ENCODE measurements at places on chromosomes 1 and 21.

- DNase-seq: no peak
Measured at GRCh38 chr1:169508432-169509338, 22.9 kb upstream of the SLC19A2 start.

DNA sequence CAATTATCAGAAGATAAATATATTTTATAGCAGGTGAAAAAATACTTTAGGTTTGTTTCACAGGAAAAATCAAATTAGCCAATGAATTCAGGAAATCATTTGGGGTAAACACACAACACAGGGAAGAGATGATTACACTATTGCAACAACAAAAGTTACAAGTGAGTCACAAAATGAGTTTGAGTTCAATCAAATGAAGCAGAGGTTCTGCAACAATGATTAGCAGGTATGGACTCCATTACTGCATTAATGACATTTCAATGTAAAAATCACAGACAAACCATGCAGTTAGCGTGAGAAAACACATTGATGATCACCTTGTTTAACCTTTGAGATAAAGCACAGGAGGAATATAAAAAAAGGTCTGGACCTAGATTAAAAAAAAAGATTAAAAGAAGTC, 9.7 kb downstream of the ADGRL4 start:
- no peak for DNase-seq

- no peak for DNase-seq
Measured at GRCh38 chr1:173693238-173693637, 21.5 kb upstream of the KLHL20 start.

GRCh38 chr21:33206771-33207281, 22.9 kb upstream of the IFNAR2 start:
- DNase-seq: no peak

GRCh38 chr1:101144671-101145448, 92.0 kb upstream of the S1PR1 start:
- DNase-seq: no peak

DNA sequence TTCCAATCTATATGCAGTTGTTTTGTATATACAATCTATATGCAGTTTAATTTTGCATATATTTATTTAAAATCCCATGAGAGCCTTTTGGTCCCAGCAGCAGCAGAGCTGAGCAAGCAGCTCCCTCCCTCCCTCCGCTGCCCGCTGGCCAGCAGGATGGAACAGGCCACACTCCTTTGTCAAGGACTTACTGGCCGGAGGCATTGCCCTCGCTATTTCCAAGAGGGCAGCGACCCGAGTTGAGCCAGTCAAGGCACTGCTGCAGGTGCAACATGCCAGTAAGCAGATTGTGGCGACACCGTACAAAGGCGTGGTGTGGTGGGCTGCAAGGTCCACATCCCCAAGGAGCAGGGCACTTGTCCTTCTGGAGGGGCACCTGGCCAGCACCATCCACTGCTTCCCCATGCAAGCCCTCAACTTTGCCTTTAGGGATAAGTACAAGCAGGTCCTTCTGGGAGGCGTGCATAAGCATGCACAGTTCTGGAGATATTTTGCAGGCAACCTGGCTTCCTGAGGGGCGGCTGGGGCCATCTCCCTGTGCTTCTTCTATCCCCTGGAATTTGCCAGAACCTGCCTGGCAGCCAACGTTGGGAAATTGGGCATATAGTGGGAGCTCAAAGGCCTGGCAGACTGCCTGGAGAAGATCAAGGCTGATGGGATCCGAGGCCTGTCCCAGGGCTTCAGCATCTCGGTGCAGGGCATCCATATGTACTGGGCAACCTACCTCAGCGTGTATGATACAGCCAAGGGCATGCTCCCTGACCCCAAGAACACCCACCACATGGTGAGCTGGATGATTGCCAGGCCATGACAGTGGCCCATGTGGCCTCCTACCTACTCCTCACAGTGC, 92.2 kb downstream of the OSBPL9 start:
- DNase-seq: no peak

DNA sequence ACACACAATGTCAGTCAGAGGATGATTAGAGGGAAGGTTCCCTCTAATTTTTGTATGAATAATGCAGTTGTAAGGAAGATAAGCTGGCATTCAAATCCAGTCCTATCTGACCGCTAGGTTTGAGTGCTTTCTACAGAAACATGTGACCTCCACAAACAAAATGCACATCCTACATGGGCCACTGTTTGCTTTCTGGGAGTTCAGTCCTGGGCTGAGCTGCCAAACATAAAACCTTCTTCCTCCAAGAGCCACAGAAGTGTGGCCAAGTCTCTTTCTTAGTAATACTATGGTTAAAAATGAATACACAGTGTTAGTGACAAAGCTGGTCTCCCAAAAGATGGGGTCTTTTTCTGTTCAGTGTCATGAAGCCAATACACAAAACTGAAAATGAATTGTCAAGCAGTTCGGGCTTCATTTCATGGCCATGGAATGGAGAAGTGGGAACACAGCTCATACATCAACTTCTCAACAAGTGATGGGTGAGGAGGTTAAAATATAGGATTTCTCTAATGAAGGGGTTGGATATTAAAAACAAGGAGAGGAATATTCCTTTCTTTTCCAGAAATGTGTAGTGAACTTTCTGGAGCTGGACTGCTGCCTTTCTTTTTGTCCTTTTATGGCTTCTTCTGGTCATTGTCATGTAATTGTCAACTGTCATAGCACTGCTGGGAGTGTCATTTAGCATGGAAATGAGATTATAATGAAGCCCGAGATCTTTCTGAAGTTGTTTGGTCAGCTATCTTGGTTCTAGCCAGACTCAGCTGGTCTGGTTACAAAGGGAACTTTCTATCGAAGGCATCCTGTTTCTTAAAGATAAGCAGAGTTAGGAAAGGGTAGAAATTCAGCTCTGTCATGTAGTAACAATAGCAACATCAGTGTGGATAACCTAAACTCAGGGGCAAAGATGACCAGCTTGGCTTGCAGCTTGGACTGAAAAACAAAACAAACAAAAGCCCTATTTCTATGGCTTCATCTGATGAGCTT, 135.1 kb downstream of the CHD1L start:
- no peak for DNase-seq

DNA sequence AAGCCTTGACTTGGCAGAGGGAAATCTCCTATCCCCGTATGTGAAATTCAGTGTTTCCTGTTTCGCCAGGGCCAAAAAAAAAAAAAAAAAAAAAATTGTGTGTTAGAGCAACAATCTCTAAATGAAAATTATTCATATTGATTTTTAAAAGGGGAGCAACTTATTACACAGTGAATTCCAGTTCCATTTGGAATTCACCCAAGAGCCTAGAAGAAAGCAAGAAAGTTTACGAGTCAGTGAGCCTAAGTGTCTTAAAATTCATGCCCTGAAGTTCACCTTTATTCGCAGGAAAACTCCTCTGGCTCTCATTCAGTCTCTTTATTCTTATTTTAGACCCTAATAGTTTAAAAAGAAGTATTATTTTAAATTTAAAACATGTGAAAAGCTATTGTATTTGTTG, 42.1 kb upstream of the HUNK start:
- no peak for DNase-seq

GRCh38 chr21:31616216-31616615, 43.3 kb upstream of the SOD1 start:
- DNase-seq: no peak

DNA sequence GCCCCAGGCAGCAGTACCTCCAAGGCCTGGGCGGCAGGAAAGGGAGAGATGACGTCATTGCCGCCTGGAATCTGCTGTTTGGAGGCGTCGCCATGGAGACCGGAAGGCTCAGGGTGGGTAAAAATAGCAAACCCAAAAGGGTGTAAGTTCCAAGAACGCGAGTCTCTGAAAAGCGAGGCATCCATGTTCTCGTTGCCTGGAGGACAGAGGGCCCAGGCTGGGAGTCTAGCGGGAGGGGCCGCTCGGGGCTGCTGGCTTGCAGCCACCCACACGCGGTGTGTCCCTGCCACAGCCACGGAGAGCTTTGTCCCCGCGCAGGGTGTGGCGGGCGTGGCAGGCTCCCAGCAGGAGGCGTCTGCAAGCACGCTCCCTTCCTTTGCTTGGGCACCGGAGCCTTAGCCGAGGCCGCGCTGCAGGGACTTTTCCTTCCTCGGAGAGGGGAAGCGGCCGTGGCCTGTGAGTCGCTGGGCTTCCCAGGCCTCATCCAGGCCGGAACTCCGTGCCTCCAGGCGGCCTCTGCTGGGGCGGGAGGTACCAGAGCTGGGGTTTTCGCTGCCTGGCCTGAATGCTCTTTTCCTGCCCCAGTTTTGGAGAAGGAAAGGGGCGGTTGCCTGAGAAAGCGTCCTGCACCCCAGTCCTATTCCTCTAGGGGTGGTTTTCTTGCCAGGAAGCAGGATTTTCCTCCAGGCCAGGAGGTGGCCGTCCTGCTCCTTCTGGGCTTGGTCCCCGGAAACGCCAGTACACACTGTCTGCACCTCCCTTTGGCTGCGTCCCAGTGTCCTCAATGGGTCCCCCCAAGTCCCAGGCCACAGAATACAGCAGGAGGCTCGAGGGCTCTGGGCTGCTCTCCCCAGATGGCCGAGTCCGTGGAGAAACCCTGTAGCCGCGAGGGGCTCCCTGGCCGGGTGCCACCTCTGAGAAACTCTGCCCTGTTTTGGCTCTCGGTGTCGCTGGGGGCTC, 15.3 kb upstream of the SKI start:
- DNase-seq: no peak

- no peak for DNase-seq
Measured at GRCh38 chr1:6243993-6244392, at the start of gene HES3. Gene HES3 (plus strand): TSS chr1:6244179. CDS start chr1:6244366, 187 bp downstream.

- DNase-seq: no peak
Measured at GRCh38 chr21:44299085-44299457, 782 bp upstream of the PFKL start.

DNA sequence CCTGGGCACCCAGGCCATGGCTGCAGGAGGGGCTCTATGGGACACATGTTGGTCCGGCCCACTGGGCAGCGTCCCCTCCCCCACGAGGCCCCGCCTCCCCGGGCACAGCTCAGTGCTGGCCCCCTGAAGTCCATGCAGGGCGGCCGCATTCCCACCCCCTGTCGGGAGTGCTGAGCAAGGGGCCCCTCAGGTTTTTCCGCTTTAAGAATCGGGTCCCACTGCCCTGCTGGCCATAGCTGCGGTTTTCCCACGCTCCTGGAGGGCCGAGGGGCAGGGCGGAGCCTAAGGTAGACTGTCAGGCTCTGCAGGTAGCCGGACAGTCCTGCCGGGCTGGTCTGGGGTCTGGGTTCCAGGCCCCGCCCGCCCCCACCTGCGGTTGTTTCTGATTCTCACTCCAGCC, 43.5 kb upstream of the CCDC27 start:
- no peak for DNase-seq

DNA sequence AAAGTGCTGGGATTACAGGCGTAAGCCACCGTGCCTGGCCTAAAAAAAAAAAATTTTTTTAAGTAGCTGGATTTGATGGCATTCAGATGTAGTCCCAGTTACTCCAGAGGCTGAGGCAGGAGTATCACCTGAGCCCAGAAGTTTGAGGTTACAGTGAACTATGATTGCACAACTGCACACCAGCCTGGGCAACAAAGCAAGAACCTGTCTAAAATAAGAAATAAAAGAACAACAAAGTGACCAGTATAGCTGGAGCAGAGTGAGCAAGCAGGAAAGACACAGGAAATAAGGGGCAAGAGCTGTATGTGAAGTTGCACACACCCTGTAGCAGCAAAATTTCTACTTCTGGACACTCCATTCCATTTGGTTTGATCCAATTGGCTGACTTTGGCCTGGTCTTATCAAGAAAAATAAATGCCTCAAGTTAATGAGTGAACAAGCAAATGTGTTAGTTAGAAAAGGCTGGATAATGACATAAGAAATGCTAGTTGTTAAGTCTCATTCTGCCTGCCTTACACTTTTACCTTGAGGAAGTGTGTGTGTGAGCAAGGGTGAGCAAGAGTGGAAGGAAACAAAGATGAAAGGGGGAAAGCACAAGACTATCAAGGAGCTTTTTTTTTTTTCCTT, 7.9 kb downstream of the ATP5IF1 start:
- DNase-seq: no peak

DNA sequence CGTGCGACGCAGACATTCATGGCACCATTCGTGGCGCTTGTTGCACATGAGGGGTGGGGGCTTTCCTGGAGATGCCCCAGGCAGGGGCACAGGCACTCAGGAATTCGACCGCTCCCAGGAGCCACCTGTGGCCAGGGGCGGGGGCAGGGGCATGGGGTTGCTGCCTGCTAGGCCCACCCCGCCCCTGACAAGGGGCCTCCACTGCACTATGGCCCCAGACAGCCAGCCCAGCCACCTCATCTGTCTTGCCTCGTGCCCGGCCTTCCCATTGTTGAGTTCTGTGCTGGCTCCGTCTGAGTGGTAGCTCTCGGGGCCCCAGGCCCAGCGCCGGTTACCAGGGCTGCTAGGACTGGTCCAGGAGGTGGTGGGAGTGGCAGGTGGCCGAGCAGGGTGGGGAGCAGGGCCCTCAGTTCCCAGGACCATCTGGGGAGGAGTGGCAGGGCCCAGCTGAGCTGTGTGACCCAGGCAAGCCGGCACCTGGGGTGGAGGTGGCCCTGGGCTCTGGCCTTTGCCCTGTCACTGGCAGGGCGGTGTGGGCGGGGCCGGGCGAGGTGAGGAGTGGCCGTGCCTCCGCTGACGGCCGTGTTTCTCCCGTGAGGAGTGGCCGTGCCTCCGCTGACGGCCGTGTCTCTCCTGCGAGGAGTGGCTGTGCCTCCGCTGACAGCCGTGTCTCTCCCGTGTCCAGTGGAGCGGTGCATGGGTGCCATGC, 1.9 kb downstream of the PLCH2 start:
- DNase-seq: no peak

DNA sequence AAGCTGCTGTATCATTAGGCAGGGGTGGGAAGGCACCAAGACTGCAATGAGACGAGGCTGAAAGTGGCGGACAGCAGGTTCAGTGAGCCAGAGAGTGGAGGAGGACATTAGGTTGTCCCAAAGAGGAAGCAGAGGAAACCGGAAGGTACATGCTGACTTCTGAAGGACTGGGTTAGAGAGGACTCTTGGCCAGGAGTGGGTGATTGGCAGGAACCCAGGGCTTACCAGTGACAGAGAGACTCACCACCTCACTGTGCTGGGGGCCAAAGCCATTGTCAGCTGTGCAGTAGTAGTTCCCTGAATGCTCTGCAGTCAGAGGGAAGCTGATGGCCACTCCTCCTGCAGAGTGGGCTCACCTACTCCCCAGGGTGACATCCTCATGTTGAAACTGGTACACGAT, 41.9 kb upstream of the FCRL4 start:
- no peak for DNase-seq

- no peak for DNase-seq
Measured at GRCh38 chr1:238552271-238552670, 661.5 kb upstream of the ZP4 start.

GRCh38 chr1:119329541-119330461, 38.8 kb upstream of the HAO2 start:
- no peak for DNase-seq

- no peak for DNase-seq
Measured at GRCh38 chr1:28517649-28517999, 11.8 kb downstream of the RCC1 start.

DNA sequence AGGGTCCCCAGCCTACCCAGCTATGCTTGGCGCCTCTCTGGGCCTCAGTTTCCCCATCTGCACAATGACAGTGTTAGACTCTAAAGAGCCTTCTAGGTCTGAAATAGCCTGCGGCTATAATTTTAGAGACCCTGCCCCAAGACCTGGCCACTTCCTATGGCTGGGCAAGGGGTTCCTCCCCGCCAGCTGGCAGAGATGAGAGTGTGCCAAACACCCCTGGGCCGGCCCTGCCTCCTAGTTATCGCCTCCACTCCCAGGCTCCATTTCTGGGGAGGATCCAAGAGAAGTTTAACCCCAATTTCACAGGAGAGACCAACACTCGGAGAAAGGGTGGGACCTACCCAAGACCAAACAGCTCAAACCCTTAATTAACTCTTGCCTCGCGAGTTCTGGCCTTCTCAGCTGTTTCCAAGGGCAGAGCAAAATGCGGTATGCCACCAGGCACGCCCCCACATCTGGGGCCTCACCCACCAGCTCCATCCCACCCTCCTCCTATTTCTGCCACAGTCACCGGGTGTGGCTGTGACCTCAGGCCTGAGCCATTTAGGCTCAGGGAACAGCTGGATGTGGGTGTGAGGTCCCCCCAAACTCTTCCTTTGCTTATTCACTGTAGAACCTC, 35.7 kb downstream of the TTC39A start:
- no peak for DNase-seq

Measured in NCI-H1930 (cell line).